Fibroblast of skin of right biceps (primary cell): ENCODE measurements at places on chromosomes 6 and 20.

DNA sequence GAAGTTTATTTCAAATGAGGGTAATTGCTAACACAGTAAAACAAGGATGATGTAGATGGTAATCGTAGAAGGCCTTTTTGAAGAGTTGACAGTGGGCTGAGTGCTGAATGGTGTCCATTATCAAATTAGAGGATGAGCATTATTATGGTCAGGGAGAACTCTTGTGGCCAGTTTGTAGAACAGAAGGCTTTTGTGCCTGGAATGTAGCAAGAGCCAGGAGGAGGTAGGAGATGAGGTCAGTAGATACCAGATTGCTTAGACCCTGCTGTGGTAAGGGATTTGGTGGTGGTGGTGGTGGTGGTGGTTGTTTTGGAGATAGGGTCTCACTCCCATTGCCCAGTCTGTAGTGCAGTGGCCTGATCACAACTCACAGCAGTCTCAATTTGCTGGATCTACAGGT lies 6.2 kb downstream of the CSE1L start:
- DNase-seq = no peak

DNA sequence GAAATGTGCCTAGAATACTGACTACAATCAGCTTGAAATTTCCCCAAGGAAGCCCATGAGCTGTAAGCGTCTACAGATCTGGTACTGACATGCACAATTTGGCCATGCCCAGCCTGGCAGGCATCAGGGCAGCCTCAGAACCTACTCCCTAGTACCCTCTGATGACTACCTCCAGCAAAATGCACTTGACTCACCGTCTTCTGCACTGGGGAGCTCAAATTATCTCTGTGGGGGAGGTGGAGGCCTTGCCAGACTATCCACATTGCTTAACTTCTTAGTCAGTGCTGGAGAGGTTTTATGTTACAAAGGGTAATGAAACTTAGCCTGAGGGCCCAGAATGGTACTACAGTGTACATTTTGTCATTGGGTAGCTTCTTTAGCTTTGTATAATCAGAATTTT lies 126.0 kb upstream of the ADGRF1 start:
- peak; percentile 95 for DNase-seq

DNA sequence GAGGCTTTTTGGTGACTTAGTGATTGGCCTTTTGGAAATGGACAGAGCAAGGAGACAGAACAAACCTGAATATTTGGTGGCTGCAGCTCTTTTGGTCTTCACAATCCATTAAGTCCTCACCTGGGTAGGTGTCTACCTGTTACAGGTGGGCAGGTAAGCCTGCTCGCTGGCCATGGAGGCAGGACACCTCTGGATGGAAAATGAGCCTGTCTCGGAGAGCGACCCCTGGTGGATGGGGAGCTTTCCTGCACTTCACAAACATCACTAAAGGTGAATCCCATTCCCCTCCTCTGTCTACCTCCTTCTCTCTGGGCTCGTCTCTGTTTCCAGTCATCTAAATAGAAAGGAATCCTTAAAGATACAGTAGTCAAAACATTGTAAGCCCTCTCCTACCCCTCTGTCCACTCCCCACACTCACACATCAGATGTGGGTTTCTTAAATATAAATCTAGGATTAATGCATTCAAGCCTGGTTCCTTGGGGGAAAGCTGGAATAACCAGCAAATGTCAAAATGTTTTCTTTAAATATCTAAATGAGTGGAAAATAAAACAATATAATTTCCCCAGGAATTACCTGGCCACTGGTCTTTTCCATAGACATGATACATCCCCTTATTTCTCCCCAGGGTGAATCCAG lies 304.9 kb downstream of the CDH26 start:
- DNase-seq = peak; percentile 23

DNA sequence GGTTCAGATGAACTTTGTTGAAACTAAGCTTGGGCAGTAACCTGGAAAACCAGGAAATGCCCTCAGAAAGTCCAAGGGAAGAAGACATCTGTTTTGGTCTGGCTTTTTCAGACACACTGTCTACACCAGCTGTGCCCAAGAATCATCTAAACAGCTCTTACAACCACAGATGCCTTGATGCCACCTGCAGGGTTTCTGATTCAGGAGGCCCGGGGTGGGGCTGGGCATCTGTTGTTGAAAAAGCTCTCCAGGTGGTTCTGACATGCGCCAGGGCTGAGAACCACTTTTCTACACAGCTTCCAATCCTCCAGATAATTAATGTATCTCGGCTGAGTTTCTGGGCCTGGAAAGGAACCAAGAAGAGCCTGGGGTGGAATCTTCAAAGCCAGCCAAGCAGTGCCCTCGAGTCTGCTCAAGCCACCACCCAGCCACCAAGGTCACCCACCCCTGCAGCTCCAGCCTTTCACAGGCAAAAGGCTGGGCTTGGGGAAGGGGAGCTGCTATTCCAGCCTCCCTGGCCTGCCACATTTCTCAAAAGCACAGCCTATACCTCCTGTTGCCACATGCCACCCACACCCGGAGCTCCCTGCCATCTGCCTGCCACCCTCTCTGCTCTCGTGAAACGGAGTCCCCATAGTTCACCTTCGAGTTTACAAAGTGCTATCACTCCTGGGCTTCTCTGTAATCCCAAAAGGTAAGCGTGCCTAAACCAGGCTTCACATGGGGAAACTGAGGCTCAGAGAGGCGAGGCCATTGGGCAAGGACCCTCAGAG lies 9.4 kb downstream of the MDGA1 start:
- DNase-seq = no peak

DNA sequence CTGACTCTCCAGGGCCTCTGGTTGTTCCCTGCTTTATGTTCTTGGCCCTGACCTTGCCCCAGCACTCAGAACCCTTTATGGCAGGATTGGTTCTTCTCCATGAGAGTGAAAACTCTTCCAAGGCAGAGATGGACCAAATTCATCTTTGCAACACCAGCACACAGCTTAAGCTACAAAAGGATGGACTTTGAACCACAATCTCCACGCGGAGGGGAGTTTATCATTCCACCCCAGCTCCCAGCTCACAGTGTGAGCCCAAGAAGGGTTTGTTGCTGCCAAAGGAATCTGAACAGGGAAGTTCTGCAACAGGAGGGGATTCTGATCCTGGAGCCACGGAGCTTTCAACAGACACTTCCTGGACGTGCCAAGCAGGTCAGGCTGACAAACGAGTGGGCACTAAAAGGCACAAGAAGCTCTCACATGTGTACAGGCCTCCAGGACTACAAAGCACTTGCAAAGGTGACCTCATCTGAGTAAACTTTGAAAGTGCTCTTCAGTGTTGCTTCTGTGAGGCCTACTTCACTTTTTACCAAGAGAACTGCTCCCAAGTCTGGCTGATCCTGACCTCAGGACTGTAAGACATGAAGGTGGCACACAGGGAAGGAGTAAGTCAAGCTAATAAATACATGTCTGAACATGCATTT lies 8.9 kb downstream of the FITM2 start:
- no peak for DNase-seq

DNA sequence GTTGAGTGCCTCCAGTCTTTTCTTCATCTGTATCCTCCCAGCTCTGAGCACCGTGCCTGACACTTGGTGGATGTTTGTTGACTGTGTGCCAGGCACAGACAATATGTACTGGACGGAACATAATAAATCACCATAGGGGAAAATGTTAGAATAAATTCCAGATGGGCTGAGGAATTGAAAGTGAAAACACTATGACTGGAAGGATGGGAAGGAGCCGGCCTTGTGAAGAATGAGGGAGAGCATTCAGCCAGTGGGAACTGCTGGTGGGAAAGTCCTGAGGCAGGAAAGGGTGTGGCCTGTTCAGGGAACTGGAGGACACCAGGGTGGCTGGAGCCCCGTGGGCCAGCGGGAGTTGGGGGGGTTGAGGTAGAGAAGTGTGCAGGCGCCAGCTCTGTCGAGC lies 75.4 kb downstream of the MTHFD1L start:
- DNase-seq = peak; percentile 86

GRCh38 chr6:626236-626635 lies 30.7 kb downstream of the HUS1B start:
- peak; percentile 21 for DNase-seq

DNA sequence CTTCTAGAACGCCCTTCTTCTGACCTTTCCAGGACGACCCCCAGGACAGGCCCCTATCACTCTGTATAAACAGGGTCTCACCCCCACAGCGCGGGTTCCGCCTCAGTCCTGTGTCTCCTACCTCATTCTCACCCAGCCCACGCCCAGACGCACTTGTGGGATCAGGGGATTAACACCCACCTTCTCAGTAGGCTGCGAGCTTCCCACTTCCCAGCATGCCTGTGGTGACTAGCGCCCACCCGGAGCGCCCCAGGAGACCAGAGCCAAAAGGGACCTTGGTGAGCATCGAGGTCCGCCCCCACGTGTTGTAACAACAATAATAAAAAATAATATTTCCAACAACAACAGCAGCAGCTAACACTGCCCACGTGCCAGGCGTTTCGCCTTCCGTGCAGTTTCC lies 40.9 kb upstream of the NOL4L start:
- DNase-seq = no peak

- no peak for DNase-seq
These were observed 142.5 kb downstream of the KLHL32 start for GRCh38 chr6:97067045-97067444.

DNA sequence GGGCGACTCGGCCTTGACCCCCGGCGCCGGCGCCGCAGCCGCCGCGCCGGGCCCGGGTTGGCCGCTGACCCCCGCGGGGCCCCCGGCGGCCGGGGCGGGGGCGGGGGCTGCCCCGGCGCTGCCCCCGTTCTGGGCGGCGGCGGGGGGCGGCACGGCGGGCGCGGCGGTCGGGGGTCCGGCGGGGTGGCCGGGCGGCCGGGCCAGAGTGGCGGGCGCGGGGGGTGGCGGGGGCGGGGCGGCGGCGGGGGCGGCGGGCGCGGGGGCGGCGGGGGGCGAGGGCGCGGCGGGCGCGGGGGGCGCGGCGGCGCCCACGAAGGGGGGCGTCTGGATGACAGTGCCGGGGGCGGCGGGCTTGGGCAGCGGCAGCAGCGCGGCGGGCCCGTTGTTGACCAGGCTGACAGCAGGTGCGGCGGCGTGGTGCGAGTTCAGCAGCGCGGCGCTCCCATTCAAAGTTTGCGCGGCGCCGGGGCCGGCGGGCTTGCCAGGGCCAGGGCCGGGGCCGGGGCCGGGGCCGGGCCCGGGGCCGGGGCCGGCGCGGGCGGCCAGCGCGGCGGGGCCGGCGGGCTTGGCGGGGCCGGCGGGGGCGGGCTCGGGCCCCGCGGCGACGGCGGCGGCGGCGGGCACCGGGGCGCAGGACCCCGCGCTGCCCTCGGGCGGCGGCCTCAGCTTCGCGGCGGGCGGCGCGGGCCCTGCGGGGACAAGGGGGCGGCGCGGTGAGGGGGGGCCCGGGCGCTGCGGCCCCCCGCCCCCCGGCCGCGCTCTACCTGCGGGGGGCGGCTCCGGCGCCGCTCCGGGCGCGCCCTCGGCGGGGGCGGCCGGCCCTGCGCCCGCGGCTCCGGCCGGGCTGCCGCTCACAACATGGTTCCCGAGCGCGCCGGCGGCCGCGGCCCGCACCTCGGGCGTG lies 659 bp downstream of the TAF4 start:
- DNase-seq = no peak

DNA sequence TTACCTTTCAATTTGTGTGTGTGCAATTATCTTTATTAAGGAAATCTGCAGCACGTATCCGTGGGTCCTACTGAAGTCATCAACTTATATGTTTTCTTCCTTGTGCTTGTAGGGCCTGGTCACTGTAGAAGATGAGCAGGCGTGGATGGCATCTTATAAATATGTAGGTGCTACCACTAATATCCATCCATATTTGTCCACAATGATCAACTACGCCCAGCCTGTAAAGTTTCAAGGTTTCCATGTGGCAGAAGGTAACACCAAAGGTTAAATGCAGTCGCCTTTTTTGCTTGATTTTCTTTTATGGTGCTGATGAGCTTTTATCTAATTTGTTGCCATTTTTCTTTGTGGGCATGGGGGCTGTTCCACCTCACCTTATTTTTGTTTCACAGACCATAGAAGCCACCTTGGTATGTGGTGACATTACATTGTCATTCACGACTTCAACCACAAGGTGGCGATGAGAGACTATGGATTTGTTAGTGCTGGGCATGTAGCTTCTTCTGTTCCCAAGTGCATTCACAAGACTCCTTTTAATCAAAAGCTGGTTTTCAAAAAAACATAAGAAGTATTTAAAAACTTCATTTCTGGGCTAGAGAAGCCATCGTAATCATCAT lies 106.5 kb upstream of the LAMP5 start:
- DNase-seq = peak; percentile 72

DNA sequence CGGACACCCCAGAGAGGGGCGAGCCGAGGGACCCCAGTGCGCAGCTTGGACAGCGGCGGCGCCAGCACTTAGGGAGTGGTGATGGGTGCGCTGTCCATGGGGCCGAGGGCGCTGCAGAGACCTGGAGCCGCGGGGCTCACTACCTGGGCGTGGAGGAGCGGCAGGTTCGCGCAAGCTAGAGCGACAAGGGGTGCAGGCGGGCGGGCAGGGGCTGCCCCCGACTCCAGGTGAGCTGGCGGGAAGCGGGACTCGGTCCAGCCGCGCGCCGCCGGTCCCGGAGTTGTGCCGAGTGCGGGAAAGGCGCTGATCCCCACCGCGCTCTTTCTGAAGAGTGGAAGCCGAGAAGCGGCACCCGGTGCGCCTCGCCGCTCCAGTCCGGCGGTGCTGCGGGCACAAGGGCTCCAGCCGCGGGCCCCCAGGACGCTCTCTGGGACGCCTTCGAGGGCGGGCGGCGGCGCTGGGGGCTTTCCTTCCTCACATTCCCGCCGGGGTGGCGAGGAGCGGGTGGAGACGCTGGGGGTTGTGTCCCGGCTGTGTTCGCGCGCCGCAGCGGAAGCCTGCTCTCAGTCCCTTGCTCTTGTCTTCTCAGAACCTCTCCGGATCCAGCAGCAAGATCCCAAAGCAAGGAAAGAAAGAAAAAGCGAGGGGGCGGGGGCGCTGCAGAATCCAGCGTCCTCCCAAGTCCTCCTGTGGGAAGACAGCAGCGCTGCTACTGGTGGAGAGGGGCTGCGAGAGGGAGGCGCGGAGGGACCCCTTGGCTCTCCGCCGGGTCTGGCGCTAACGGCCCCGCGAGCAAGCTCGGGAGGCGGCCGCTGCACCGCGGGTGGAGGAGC lies at the start of gene B3GAT2:
B3GAT2 (minus strand) TSS at position 610 of the 833 bp plus-strand sequence. CDS start 631 bp downstream, outside the sequence.
- DNase-seq = peak; percentile 18

GRCh38 chr20:63446216-63447024 lies 26.0 kb downstream of the KCNQ2 start:
- no peak for DNase-seq
